Neuronal stem cell (in vitro differentiated cells): ENCODE measurements at places on chromosomes 5 and 9.
A peak's percentile ranks its signal among the peaks of the same experiment; 100 is the strongest.

DNA sequence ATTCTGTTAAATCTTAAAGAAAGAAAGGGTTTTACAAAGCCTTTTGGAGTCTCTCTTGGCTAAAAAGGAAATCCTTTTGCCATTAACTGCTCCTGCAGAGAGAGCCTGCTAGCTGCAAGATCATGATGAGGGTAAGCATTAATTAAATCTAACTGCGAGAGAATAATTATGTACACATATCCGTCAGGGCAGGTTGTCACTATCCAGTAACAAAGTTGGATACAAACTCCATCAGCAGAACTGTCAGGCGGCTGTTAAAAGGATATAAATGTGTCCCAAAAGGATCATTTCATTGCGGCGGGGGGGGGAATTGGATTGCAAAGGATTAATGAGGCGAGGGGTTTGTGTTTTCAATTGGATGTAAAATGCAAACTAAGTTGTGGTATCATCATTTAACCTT is 289.3 kb downstream of the ASTN2 start:
- no peak for DNase-seq

DNA sequence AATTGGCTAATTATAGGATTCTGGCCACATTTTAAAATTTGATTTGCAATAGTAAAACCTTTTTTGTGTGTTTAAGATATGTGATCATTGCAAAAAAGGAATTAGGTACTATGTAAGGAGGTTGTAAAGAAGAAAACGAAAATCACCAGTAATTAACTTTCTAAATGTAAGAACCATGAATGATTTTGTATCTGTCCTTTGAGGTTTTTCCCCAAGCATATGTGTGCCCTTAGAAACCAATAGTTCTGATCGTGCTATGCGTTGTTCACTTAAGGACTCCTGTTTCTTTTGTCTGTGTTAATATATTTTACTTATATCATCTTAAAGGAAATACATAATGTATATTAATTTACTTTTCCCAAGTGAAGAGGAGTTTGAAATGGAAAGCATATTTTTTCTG is 410.2 kb downstream of the PSAT1 start:
- DNase-seq: no peak

- DNase-seq: no peak
These were observed 276.2 kb upstream of the SLC30A5 start for GRCh38 chr5:68817632-68818031.

DNA sequence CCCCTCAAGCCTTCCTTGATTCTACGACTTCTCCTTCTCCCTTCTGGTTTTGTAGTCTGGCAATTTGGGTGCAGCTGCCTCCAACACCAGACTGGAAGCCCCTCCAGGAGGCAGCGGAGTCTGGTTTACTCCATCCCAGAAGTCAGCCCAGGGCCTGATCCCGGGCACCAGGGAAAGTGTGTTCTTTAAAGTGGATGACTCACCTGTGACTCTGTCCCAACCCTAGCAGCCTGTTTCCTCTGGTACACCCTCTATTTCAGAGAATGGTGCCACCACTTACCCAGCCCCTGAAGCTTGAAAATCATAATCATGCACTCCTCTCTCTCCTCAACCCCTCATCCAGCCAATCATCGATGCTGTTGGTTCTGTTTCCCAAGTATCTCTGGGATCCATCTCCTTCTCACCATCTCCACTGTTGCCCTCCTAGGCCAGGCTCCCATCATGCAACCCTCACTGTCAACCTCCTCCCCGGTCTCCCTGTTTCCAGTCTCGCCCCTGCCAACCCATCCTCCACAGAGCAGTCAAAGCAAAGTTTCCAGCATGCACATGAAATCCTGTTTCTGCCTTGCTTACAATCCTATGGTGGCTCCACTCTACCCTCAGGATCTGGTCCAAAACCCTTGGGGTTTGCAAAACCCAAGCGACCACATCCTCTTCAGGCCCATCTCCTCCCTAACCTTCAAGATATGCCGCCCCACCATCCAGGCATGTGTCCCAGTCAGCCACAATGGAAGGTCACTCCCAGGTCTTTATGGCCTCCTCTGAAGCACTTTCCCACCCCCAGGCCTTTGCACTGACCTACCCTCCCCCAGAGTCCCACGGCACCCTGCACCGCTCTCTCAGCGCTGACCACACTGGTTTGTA is 10.5 kb downstream of the LHX6 start:
- no peak for DNase-seq

- DNase-seq: no peak
These were observed 50.8 kb downstream of the NEURL1B start for GRCh38 chr5:172691886-172692285.

- DNase-seq: no peak
These were observed 38.9 kb downstream of the ADRA1B start for GRCh38 chr5:159955056-159955624.

DNA sequence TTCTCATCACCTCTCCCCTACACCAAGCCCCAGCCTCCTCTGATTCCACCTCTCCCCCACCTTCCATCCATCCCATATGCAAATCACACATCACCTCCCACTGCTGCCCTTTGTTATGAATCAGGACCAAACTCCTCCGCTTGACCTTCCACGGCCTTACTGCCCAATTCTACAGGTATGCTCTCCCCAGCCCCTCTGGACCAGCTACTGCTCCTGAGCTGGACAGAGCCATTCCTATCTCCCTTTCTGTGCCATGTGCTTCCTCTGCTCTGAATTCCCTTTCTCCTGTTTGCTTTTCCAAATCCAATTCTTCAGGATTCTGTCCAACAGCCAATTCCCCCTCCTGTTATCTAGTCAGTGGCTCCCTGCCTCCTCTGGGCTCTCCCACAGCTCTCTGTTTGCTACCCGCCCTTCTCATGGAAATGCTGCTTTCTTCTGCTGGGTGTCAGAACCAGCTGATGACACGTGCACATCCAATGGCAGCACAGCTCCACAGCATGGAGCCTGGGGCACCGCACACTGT is 8.3 kb downstream of the FABP6 start:
- DNase-seq: no peak

DNA sequence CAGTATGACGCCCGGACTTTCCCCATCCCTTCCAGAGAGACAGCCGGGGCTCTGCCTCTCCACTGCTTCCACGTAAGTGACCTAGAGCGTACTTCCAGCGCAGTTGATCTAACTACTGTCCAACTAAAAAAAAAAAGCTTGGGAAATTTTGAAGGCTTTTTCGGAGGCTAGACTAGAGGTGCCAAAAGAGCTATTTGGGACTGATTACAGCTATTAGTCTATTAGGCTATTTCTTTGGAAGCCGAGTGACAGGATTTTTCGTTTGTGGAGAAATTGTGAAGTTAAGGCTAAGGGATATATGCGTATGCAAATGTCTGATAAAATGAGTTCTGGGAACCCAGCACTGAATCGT is 1.5 kb downstream of the CCNO start:
- no peak for DNase-seq

DNA sequence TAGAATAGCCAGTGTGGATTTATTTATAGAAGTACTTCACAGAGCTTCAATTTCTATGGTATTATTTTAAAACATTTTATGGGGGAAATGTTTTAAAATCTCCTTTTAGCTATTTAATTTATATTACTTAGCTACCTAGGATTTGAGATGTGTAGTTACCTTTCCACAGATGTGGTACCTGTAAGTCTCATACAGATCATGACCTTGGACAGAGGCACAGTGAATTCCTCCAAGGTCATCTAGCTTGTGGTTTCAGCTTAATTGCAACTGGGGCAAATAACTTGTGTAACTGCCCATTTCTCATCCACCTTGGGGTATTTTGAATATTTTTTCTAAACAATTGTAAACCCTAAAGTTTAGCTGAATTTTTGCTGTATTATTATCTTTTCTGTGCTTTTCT is 89.2 kb downstream of the DMRTA1 start:
- DNase-seq: no peak

DNA sequence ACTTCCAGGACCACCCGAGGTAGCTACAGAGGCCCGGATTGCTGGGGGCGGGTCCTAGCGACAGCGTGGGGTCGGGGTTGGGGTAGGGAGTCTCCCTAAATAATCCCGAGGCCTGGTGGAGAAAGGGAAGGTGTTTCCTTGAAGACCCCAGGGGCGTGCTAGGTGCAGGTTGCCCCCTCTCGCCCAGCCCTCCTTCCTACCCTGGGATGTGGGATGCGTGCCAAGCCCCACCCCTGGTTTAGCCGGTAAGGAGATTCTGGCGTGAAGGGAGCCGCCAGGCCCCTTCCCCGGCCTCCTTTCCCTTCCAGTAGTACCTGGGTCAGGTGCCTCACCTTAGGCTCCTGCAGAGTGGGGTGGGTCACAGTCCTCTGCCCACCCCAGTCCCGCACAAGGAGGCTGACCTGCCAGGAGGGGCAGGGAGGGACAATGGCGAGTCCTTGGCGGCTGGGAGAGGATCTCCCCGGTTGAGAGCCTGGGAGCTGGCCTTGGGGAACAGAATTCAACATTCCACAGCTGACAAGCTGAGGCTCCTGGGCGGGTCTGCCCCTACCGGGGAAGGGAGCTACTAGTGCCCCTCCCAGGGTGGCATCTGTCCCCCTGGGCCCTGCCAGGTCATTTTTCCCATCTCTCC is 674 bp downstream of the TSPAN17 start:
- DNase-seq: no peak

DNA sequence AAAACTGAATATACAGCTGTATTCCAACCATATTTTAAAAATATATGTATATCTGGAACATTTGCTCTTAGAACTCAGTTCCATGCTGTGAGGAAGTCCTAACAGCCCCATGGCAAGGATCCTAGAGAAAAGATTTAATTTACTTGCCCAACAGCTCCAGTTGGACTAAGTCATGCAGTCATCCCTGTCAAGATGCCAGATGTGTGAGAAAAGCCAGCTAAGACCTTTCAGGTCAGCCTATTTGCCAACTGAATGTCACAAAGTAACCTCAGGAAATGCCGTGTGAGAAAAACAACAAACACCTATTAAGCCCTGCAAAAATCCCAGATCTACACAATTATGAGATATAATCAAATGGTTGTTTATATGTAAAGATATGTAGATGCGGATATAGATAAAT is 416.3 kb downstream of the NR2F1-AS1 start:
- DNase-seq: no peak

DNA sequence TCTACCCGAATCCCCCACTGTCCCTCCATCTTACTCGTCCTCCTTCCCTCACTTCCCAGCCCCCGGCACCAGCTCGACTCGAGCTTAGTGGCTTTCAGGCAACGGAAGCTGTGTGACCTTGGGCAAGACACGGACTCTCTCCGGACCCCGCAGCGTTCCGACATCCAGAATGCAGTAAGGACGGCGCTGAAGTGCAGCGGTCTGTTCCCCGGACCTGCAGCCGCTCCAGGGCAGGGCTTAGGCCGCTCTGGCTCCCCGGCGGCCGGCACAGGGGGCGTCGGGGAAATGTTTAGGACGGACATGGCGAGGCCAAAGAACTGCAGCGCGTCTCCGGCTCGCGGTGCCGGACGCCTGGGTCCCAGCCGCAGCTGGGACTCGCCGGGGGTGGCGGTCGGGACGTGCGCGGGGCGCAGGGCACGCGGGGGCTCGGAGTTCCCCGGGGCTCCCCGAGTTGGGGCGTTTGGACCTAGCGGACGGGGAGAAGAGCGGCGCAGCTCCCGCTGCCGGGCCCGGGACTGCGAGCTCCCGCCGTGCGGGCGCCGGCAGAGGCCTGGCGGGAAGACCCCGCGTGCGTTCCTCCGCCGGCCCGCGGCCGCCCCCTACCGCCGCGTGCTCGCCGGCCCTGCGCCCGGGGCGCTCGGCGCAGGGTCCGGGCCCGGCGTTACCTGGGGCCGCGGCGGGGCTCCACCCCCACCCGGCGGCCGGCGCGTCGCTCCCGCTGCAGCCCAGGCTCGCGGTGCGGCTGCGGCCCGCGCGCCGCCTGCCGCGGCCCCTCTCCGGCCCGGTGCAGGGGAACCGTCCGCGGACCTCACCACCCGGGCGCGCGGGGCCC is 5.6 kb upstream of the RNF44 start:
- DNase-seq: peak; percentile 55

DNA sequence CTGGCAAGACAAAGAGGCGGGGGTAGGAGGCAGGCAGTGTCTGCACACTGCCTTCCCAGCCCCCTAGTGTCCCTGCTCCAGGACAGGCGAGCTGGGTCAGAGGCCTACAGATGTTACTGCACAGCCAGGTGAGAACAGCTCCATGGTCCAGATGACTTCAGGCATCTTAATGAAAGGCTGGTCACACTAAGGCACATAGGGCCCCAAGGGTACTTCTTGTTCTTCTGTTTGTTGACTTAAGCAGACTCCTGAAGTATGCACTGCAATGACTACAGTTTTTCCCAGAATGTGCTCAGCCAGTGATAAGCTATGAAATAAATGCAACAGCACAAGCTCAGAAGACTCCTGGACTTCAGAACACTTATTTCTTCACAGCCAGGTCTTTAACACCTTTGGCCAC is 27.4 kb downstream of the ATPSCKMT start:
- no peak for DNase-seq

- no peak for DNase-seq
These were observed 136.6 kb upstream of the ICE1 start for GRCh38 chr5:5285906-5286305.

- DNase-seq: no peak
These were observed 3.5 kb upstream of the MYMK start for GRCh38 chr9:133528001-133528875.

GRCh38 chr5:146751781-146752401 is 126.7 kb downstream of the PPP2R2B start:
- DNase-seq: no peak

DNA sequence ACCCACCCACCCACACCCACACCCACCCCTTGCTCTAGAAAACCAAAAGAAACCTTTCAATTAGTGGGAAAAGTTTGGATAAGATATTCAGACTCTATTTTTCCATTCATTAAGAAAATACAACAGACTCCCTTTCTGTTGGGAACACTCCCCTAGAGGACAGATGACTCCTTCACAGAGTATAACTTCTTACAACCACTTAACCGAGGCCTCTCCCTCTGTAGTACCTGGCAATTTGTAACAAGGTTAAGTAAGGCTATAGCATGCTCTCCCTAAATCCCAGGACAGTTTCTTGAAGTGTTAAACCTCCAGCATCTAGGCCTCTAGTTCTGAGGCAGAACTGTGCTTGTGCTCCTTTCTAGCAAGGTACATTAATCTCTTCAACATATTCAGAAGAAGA is 75.9 kb upstream of the NR5A1 start:
- DNase-seq: no peak

GRCh38 chr9:76887951-76888350 is 18.0 kb downstream of the PRUNE2 start:
- DNase-seq: no peak

DNA sequence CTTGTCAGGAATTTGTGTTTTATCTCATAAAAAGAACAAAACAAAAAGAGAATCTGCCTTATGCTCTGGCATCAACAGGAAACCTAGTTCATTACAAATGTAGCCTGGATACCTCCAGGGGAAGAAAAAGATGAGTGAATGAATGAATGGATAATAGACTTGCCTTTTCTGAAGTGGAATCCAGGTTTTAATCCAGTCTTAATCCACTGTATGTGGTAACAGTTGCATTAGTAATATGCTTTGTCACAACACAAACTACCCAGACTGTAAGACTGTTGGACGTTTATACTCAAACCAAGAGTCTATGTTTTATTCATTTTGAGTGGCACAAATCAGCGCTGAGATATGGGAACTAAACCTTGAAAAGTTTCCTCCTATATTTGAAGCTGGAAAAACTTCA is 32.1 kb upstream of the MAP3K1 start:
- DNase-seq: no peak

GRCh38 chr9:110123341-110124095 is 84.4 kb downstream of the C9orf152 start:
- DNase-seq: no peak
